ENCODE measurements at places on chromosomes 4 and X. TPM values are rescaled to one million over a fixed set of nuclear protein-coding genes. Genes with fewer than 3 reads are reported as not detected.

GRCh38 chr4:144580430-144580829 is 65.5 kb upstream of the HHIP start:
- DNase-seq: no peak
- H3K27me3 ChIP-seq: no peaks in the 10 kb centered on the region
- H3K4me3 ChIP-seq: no peak overlapping the region
- no peaks in the 10 kb centered on the region for H3K36me3 ChIP-seq

DNA sequence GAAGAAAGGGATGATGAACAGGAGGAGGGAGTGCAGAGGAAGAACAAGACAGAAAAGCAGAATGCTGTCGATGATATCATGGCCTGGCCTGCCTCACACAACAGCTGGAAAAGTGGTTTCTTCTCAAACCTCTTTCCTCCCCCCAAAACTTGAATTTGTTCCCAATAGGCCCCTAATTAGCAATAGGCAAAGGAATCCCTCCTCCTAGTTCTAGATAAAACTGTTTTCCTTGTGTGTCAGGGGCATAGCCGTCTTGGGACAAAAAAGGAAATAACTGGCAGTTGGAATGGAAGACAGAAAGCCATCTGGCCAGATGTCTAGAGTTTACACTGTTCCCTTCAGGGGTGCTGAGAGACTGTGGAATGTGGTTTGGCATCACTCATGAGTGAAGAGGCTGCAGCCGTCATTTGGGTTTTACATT is 177.8 kb upstream of the C1QTNF7 start:
- DNase-seq: no peak
- H3K27ac ChIP-seq: no peak overlapping the region
- no peaks in the 10 kb centered on the region for H3K4me1 ChIP-seq
- no peaks in the 10 kb centered on the region for H3K36me3 ChIP-seq
- H3K27me3 ChIP-seq: no peaks in the 10 kb centered on the region

Gene TLR3
- total RNA-seq: 0.57 TPM

Gene SYN1
- not detected for total RNA-seq

DNA sequence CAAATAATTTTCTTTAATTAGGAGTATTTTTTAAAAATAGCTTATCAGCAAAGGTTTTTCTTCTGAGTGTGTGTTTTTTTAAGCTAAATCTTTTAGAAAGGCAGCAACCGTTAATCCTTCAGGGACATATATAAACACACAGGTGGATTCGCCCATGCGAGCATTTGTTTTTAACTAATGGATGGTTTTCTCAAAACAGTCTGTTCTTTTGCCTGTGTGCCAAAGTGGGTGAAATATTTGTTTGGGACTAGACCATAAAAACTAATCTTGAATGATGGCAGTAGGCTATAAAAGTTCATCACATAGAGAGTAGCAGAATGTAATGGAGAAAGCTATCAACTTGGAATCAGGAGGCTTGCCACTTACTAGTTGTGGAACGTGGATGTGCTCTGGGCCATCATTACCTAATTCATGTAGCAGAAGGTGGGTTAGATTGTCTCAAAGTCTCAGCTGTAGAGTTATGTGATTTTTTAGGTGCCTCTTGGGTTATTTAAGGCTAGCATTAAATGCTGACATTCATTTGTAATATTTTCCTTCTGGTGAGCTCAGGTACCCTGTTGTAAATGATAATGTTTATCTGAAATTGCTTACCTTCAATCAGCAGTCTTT is 7.4 kb upstream of the TAPT1 start:
- DNase-seq: no peak
- no peaks in the 10 kb centered on the region for H3K36me3 ChIP-seq
- H3K27ac ChIP-seq: no peak overlapping the region
- H3K27me3 ChIP-seq: no peaks in the 10 kb centered on the region

GRCh38 chr4:42282081-42282901 is 115.0 kb upstream of the SHISA3 start:
- H3K4me3 ChIP-seq: no peak overlapping the region
- H3K36me3 ChIP-seq: no peaks in the 10 kb centered on the region
- H3K27me3 ChIP-seq: no peaks in the 10 kb centered on the region
- H3K4me1 ChIP-seq: no peaks in the 10 kb centered on the region

- no peak overlapping the region for H3K4me3 ChIP-seq
- no peak overlapping the region for H3K27ac ChIP-seq
- DNase-seq: no peak
- no peaks in the 10 kb centered on the region for H3K27me3 ChIP-seq
- no peaks in the 10 kb centered on the region for H3K36me3 ChIP-seq
These were observed 418.9 kb upstream of the RPS6KA3 start for GRCh38 chrX:20685652-20686051.

GRCh38 chrX:150644422-150644821 is 48.8 kb upstream of the MTMR1 start:
- H3K36me3 ChIP-seq: no peaks in the 10 kb centered on the region
- no peaks in the 10 kb centered on the region for H3K4me1 ChIP-seq
- no peak for DNase-seq
- H3K27ac ChIP-seq: no peak overlapping the region
- H3K27me3 ChIP-seq: no peaks in the 10 kb centered on the region
- no peak overlapping the region for H3K4me3 ChIP-seq

Gene SPANXD
- total RNA-seq: not detected

Gene HTN3
- total RNA-seq: not detected

- no peaks in the 10 kb centered on the region for H3K36me3 ChIP-seq
- H3K27ac ChIP-seq: no peak overlapping the region
- DNase-seq: no peak
- no peaks in the 10 kb centered on the region for H3K27me3 ChIP-seq
- H3K4me1 ChIP-seq: no peaks in the 10 kb centered on the region
These were observed 215.3 kb upstream of the CXorf66 start for GRCh38 chrX:140180585-140180984.

- no peak overlapping the region for H3K4me3 ChIP-seq
- no peak overlapping the region for H3K27ac ChIP-seq
- no peaks in the 10 kb centered on the region for H3K4me1 ChIP-seq
- no peak for DNase-seq
These were observed 5.6 kb downstream of the PDE5A start for GRCh38 chr4:119623025-119623424.

Gene FRMPD4
- total RNA-seq: not detected

Gene HSPA4L
- total RNA-seq: 3.6 TPM

DNA sequence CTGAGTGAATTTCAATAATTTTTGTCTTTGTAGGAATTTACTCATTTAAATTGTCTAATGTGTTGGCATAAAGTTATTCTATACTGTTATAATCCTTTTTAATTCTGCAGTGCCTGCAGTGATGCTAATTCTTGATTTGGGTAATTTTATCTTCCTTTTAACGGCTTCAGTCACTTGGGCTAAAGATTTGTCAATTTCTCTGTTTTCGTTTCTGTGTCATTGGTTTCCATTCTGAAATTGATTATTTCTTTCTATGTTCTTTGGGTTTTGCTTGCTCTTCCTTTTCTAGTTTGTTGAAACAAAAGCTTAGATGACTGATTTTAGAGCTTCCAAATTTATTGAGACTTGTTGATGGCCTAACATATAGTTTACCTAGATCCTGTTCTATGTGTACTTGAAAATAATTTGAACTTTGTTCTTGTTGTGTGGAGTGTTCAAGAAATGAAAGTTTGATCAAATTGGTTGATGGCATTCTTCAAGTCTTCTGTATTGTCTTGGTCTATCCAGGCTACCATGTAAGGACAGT is 89.4 kb downstream of the TNIP2 start:
- no peaks in the 10 kb centered on the region for H3K27me3 ChIP-seq
- H3K36me3 ChIP-seq: peaks cover 2% of the 10 kb centered on the region
- peaks cover 5% of the 10 kb centered on the region for H3K4me1 ChIP-seq
- H3K4me3 ChIP-seq: no peak overlapping the region

GRCh38 chr4:152164561-152164960 is 371.3 kb downstream of the FBXW7 start:
- no peak overlapping the region for H3K27ac ChIP-seq
- no peaks in the 10 kb centered on the region for H3K36me3 ChIP-seq
- H3K4me3 ChIP-seq: no peak overlapping the region
- H3K27me3 ChIP-seq: no peaks in the 10 kb centered on the region
- peak; percentile 39 for DNase-seq

DNA sequence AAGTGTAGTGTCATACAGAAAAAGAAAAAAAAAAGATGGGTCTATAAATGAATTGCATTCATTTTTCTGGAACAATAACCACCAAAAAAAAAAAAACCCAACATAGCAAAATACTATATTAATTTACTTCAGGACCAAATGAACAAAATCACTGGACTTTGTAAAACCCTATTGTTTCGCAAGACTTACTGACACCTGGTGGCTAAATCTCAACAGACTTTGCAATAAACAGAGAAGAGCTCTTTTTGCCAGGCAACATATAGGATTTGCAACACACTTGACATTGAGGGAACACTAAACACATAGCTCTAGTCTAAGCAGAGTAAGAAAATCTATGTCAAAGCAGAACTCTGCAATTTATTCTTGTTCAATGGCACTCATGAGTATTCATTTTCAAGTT is 990.2 kb downstream of the STPG2 start:
- no peak overlapping the region for H3K4me3 ChIP-seq
- no peaks in the 10 kb centered on the region for H3K36me3 ChIP-seq
- H3K4me1 ChIP-seq: no peaks in the 10 kb centered on the region
- no peaks in the 10 kb centered on the region for H3K27me3 ChIP-seq
- peak; percentile 4 for DNase-seq

GRCh38 chr4:153799694-153800074 is 10.8 kb upstream of the SFRP2 start:
- no peak overlapping the region for H3K27ac ChIP-seq
- H3K4me1 ChIP-seq: peaks cover 5% of the 10 kb centered on the region
- DNase-seq: no peak
- H3K27me3 ChIP-seq: no peaks in the 10 kb centered on the region

Gene ITM2A
- not detected for total RNA-seq

DNA sequence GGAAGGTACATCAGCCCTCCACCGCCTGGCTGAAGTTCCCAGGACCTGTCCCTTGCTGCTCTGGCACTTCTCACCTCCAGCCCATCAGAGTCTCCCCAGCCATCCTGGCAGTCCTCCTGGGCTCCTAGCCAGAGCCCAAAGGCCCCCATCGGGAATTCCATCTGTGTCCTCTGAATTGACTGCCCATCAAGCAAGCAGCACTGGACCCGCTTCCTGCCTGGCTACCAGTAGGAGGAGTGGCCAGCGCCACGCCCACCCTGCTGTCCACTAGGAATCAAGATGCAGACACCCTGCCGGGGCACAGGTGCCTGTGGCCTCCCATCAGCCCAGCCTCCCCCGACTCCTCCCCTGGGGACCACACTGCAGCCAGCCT is 47.2 kb downstream of the C4orf50 start:
- no peaks in the 10 kb centered on the region for H3K27me3 ChIP-seq
- H3K4me3 ChIP-seq: no peak overlapping the region
- H3K4me1 ChIP-seq: no peaks in the 10 kb centered on the region
- no peak overlapping the region for H3K27ac ChIP-seq
- DNase-seq: no peak

Gene GPR34
- not detected for total RNA-seq

GRCh38 chrX:66680451-66680850 is 41.6 kb upstream of the EDA2R start:
- no peaks in the 10 kb centered on the region for H3K4me1 ChIP-seq
- H3K27me3 ChIP-seq: no peaks in the 10 kb centered on the region
- no peak overlapping the region for H3K4me3 ChIP-seq
- no peak for DNase-seq
- H3K36me3 ChIP-seq: no peaks in the 10 kb centered on the region
- H3K27ac ChIP-seq: no peak overlapping the region

Gene PABPC1L2A
- not detected for total RNA-seq

- no peaks in the 10 kb centered on the region for H3K27me3 ChIP-seq
- H3K4me1 ChIP-seq: peaks cover 4% of the 10 kb centered on the region
- no peak overlapping the region for H3K4me3 ChIP-seq
- no peak overlapping the region for H3K27ac ChIP-seq
- no peaks in the 10 kb centered on the region for H3K36me3 ChIP-seq
- no peak for DNase-seq
These were observed 13.0 kb downstream of the FGD1 start for GRCh38 chrX:54482839-54483593.

Gene GYPB
- not detected for total RNA-seq

DNA sequence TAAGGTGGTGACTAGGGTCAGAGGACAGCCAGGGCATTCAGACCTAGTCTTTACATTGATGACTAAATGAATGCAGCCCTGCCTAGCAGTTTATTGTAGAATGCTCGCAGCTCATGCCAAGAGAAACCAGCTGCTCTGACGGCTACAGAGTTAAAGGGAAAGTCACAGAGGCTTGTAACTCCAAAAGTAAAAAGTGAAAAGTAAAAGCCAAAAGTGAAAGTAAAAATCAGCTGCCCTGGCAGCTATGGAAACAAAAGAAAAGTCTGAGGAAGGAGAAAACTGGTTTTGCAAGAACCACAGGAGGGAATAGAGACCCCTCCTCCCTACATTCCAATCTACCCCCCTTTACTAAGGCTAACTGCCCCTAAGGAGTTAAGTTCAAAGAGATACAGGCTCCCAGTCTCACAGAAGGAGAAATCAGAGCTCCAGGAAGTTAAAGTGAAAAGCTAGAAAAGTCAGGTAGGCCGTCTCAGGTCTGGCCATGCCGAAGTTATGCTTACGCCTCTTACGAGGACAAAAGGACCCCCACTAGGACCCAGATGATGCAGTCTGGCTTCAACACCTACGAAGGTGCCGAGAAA is 6.0 kb downstream of the GAGE10 start:
- H3K4me3 ChIP-seq: no peak overlapping the region
- peak overlapping the region; percentile 79 for H3K27ac ChIP-seq
- H3K27me3 ChIP-seq: no peaks in the 10 kb centered on the region
- DNase-seq: peak; percentile 10
- no peaks in the 10 kb centered on the region for H3K4me1 ChIP-seq

GRCh38 chr4:183383606-183384005 is 60.8 kb upstream of the CDKN2AIP start:
- no peaks in the 10 kb centered on the region for H3K27me3 ChIP-seq
- no peaks in the 10 kb centered on the region for H3K36me3 ChIP-seq
- H3K27ac ChIP-seq: no peak overlapping the region
- no peaks in the 10 kb centered on the region for H3K4me1 ChIP-seq
- no peak for DNase-seq

Gene HHIP
- 0.32 TPM for total RNA-seq

GRCh38 chr4:27830251-27830650 is 969.6 kb downstream of the STIM2 start:
- no peak for DNase-seq
- H3K4me3 ChIP-seq: no peak overlapping the region
- H3K4me1 ChIP-seq: no peaks in the 10 kb centered on the region
- no peak overlapping the region for H3K27ac ChIP-seq
